ENCODE measurements at places on chromosomes 1 and 21.

GRCh38 chr1:241817956-241818612 lies 29.9 kb upstream of the EXO1 start:
- DNase-seq = no peak

DNA sequence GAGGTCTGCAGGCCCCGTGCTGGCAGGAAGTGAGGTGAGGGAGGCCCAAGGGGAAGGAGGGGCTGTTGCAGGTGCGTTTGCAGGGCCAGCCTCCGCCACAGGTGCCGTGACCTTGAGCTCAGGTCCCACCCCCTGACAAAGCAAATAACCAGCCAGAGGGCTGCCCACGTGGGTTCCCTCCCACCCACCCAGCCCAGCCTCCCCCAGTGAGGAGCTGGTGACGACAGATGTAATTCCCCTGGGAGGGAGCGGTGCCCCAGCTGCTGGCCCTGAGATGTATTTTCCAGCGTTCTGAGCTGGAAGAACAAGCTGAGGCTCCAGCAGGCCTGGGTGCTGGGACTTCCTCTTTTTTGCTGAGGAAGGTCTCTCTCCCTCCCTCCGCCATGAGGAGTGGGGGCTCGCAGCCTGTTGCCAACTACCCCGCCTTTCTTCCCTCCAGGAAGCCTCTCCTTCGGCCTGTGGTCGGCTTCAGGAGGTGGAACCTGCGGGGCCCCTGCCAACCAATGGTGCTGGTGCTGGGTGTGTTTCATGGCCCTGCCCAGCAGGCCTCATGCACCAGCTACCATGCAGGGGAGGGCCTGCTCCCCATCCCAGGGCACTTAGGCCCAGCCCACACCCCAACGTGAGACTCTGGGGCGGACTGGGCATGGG lies 153.2 kb downstream of the PRDM16 start:
- DNase-seq = no peak

- DNase-seq = no peak
Observed at GRCh38 chr1:63675420-63675931, 82.3 kb downstream of the PGM1 start.

- no peak for DNase-seq
Observed at GRCh38 chr21:41188486-41189149, 20.7 kb downstream of the BACE2 start.

- DNase-seq = peak; percentile 82
Observed at GRCh38 chr1:171841050-171841910, at the start of gene DNM3. TSS of gene DNM3 (plus strand) at chr1:171841498. CDS start at chr1:171841657, 159 bp downstream.

DNA sequence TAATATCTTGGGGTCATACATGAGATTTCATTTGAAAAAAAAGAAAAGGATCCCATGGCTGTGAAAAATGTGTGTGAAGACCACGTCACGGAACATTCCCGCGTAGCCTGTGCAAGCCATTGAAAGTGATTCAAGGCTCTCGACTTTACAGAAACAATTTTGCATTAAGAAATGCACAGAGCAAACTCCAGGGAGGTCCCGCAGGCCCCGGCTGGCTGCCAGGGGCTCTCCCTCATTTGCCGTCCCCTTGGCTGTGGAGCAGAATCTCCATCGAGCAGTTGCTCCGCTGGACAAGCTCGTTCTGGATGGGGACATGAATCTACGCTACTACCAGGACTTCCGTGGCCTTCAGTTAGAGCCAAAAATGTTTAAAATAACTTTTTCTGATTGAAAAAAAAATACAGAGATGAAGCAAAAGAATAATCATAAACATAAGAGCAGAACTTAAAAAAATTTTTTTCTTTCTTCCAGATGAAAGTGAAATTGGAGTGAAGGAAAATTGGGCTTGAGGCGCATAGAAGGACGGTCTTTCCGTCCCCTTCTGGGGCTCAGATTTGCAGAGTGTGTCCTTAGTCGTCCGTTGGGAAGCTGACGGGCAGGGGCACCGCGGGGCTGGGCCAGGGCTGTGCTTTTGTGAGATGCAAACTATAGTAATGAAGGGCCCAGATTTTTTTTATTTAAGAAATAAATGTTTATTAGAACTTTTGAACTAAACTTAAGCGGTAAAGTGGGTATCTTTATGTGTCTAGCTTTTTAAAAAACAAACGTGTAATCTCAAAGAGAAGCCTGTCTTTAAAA lies 68.1 kb upstream of the ARHGEF16 start:
- no peak for DNase-seq

GRCh38 chr1:176374967-176375569 lies 87.9 kb upstream of the PAPPA2 start:
- DNase-seq = peak; percentile 57

DNA sequence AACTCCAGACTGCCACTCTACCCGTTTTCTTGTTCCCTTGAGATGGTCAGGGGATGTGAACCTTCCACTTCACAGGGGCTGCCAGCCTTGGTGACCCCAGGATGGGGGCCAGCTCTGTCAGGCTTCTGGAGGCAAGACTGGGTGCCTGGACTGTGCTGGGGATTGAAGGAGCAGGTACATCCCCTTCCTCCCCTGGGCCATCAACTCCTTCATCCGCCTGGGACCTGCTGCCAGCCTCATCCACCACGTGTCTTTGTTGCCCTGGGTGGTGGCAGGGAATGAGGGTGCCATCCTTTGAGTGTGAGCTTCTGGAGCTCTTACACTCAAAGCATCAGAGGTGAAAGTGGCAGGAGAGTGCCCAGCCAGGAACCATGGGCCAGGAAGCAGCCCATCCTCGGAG lies 139.6 kb downstream of the IGSF21 start:
- DNase-seq = no peak

GRCh38 chr21:38054334-38054733 lies 138.1 kb upstream of the KCNJ6 start:
- no peak for DNase-seq

DNA sequence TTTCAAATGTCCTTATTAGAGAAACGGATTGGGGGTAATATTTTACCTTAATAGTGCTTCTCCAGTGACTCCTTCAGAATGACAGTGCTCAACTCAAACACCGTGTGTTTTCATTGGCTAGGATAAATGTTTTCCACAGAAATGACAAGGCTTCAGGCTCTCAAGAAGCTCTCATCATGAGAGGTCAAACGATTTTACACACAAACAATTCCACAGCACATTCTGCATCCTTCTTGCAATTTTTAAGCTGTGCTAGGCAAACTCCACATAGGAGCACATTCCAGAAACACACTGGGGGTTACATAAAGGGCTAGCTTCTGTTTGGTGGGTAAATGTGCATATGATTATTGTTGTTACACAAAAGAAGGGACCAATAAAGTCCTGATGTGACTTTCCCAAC lies 75.5 kb upstream of the IPO9 start:
- no peak for DNase-seq

DNA sequence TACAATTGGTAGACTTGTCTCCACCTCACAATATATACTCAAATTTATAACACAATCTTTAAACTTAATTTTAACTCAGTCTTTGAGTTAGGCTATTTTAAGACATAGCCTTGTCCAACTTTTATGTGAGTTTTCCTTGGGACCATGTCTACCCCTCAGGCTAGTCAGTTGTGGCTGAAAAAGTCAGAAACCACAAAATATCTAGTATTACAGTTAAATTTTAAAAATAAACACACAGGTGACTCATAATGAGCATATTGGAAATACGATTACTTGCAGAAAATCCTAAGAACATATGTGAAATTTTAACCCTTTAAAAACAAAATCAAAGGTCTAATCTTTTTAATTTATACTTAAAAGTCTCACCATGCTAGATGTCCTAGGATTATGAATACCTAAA lies 4.8 kb upstream of the ASB17 start:
- no peak for DNase-seq

GRCh38 chr1:116230712-116231111 lies 119.5 kb downstream of the MAB21L3 start:
- DNase-seq = no peak

- DNase-seq = peak; percentile 62
Observed at GRCh38 chr21:42463861-42464515, 32.0 kb downstream of the RSPH1 start.

DNA sequence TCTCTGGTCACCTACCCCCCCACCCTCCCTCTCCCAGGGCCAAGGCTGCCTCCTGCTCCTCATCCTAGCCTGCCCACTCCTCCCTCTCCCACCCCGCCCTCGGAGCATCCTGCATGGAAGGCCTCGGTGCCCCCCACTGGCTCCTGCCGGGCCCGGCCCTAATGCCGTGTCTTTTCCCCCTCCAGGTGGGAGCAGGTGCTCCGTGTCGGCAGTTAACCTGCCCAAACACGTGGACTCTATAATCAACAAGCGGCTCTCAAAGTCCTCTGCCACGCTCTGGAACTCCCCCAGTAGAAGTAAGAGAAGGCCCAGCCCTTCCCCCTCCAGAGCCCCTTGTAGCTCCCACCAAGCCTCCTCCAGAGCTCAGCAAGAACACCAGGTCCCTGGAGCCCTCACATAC lies 18.8 kb downstream of the MAP7D1 start:
- DNase-seq = no peak

- no peak for DNase-seq
Observed at GRCh38 chr1:54850069-54850730, 36.8 kb downstream of the DHCR24 start.

- DNase-seq = no peak
Observed at GRCh38 chr1:221851336-221851735, 109.4 kb upstream of the DUSP10 start.

DNA sequence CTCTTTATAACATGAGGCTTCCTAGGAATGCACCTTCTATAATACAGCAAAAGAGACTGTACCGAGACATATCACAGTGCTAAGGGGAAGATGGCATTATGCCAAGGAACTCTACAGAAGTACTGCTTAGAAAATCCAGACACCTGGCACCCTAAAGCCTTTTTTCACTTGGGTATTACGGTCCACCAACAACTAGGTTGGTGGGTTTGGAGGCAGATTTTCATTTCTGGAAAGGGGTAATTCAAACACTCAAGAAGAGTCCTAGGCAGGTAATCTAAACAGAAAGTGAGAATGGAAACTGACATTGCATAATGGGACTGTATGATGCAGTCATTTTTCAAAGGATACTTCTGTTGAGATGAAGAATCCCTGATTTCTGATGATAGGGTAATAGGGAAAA lies 19.6 kb downstream of the SCMH1 start:
- no peak for DNase-seq

Data from activated CD4-positive, CD25-positive, alpha-beta regulatory T cell treated with anti-CD3 and anti-CD28 coated beads, Interleukin-2, amount 50 U/mL, for 72 hours (primary cell).